ENCODE measurements at places on chromosomes 11 and 22.

DNA sequence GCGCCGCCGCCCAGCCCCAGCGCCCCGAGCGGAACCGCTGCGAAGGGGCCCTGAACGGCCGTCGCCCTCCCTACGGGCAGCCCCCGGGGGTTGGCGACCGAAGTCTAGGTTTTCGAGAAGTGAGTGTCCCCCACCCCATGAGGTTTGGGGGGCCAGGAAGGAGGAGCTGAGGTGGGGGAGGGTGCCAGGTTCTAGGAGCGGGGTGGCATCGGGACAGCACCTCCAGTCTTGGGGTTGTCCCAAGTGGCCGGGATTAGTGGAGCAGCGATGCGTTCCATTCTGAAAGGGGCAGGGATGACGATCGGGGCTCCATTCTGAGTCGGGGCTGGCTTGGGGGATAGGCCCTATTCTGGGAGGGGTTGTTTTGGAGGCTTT, 408 bp downstream of the PPP2R5B start:
- no peak for DNase-seq

- DNase-seq: no peak
These were observed 669 bp upstream of the BCR start for GRCh38 chr22:23179381-23180299.

DNA sequence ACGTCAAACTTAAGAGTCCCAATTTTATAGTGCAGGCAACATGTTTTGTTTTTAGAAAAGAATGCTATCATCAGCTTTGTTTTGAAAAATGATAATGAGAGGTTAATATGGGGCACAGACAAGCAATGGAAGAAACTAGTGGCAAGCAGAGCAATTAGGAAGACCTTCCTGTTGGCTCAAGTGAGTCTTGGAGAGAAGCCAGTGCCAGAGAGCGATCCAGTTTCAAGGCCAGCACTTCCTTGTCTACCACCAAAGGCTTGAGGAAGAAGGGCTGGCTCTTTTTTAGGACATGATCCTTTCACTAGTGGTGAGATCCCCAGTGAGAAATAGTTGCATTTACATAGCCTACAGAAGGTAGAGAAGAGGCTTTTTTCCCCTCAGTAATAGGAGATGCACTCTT, 1340.7 kb downstream of the LRRC4C start:
- DNase-seq: peak; percentile 30

GRCh38 chr11:9201372-9202162, 63.6 kb downstream of the DENND5A start:
- DNase-seq: no peak

DNA sequence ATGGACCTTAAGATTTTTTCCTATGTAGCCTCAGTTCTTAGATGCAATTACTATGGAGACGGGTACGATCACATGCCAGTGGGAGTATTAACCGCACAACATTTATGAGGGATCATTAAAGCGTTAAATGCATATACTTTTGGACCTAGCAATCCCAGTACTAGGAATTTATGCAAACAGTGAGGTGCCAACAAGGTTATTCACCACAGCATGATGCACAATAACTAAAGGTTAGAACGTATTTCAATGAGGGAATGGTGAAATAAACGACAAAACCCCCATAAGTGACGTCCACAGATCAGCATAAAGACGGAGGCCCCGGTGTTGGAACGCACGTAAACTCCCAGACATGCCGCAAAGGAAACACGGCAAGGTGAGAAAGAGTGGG, 539 bp downstream of the SIRT3 start:
- no peak for DNase-seq

DNA sequence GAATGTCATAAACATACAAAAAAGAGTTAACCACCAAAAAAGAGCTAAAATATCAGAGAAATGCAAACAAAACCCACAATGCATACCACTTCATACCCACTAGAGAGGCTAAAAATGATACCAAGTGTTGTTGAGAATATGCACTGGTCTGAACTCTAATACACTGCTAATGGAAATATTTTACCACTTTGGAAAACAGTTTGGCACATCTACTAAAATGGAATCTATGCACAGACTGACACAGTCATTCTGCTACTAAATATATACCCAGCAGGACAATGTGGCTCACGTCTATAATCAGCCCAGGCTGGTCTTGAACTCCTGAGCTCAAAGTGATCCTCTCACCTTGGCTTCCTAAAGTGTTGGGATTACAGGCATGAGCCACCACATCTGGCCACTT, 18.0 kb downstream of the MAPK1 start:
- DNase-seq: no peak

- no peak for DNase-seq
These were observed 143.5 kb upstream of the PLET1 start for GRCh38 chr11:112404112-112404511.

DNA sequence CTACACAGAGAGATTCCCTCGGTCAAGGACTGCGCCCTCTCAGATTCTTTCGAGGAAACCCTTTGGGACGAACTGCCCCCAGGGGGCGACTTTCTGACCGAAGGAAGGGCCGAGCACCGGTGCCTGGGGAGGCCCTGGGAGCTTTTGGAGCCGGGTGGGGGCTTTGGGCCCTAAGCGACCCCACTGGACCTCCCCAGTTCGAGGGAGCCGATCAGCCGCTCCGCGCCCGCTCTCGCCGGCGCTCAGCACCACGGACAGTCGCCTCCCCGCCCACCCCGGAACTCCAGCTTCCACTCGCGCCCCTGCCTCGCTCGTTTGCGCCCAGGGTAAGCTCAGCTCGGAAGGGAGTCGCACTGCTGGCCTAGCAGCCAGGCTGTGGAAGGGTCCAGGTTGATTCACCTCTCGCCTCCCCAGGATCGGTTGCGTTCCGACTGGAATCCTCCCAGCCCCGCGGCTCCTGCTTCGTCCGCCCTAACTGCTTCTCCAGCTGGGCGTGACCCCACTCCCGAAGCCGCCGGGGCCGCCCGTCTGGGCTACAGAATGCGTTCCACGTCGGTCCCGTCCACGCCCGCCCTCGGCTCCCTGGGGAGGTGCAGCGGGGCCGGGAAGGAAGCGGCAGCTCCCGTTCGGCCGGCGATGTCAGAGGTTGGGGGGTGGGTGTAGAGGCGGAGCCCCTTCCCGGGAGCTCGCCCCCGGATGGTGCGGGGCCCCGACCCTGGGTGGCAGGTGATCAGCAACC, 428 bp downstream of the SCN3B start:
- DNase-seq: peak; percentile 25
